ENCODE measurements at places on chromosomes 4 and X.
A peak's percentile ranks its signal among the peaks of the same experiment; 100 is the strongest.

DNA sequence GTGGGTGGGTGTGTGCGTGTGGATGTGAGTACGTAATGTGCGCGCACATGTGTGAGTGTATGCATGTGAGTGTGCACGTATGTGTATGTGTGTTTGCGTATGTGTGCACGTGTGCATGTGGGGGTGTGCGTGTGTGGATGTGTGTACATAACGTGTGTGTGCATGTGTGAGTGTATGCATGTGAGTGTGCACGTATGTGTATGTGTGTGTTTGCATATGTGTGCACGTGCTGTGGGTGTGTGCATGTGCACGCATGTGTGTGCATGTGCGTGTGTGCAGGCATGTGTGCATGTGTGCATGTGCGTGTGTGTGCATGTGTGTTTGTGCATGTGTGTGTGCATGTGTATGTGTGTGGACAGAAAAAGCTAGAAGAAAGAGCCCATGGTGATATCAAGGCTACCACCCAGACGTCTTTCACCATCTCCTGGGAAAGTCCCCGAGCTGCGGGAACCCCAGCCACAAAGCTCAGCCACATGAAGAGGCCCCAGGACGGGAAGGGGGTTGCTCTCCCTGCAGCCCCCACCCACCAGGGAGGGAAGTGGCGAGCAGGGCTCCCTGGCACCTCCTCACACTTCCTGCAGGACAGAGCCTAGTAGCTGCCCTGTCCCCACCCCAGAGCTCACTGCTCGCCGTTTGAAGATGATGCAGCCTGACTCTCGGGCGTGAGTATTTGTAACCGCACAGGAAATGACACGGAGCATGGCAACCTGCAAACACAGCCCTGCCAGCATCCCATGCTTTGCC, 108.3 kb downstream of the DCTD start:
- DNase-seq, result peak; percentile 59

GRCh38 chr4:177450426-177451107, 8.3 kb upstream of the AGA start:
- no peak for DNase-seq

DNA sequence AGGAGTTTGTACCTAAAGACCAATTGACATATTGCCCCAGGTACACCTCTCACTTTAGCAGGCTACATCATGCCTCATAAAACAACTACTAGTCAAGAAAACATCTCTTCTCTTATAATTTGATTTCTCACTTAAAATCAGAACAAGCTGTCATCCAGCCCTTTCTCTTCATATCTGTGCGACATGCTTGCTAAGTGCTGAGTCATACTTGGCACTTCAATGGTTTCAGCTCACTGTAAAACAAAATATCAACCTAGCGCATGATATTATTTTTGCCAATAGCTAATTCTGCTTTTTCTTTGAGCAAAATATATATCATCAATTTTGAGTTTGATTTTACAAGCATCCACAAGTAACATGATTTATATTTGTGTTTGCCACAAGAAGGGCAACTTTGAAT, 27.9 kb upstream of the FUNDC1 start:
- no peak for DNase-seq

DNA sequence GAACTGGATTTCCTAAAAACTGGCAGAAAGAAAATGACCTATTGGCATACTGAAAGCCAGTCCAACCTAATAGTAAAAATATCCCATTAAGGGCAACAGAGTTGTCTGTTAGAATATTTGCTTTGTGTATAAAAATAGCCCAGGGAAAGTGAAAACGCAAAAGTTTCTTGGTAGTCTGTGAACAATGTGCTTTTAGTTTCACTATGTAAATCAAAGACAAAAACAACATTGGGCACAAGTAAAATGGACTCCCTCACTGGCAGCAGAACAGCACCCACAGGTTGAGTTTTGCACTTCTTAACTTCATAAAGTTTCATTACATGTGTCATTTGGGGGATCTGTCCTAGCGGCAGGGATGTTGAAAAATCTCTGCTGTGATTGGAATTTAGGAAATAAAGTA, 4.3 kb upstream of the FGG start:
- DNase-seq, result peak; percentile 27
